ENCODE measurements at places on chromosomes 12 and 14.

DNA sequence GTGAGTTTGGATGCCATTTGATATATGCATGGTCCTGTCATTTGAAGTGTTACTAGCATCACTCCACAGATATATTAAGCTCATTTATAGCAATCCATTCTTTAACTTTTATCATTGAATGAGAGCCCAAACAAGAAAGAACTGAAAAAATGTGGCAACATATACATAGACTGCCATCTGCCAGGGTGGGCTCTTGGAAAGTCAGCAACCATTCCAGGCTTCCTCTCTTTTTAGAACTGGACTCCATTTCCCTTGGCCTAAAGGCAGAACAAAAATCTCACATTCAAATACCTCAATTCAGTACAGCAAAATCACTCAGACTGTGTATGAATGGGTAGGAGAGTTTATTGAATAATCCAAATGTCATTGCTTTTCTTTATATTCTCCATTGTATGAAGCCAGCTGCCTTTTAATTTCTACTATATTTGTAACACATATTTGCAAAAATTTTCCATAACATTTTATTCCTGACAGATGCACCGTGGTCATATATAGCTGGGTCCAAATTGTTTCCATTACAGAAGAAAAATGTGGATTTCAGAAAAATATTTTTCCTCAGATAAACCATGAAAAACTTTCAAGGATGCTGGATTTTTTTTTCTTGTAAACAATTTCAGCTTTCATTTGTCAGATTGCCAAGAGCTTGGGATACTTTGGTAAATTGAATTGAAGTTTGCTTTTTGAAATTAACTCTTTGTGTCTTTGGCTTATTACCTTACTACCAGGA lies 1252.3 kb upstream of the SEL1L start:
- DNase-seq = no peak

GRCh38 chr14:55373784-55374705 lies 37.6 kb downstream of the ATG14 start:
- DNase-seq = no peak

GRCh38 chr14:92789457-92790089 lies 4.5 kb upstream of the GOLGA5 start:
- DNase-seq = no peak

DNA sequence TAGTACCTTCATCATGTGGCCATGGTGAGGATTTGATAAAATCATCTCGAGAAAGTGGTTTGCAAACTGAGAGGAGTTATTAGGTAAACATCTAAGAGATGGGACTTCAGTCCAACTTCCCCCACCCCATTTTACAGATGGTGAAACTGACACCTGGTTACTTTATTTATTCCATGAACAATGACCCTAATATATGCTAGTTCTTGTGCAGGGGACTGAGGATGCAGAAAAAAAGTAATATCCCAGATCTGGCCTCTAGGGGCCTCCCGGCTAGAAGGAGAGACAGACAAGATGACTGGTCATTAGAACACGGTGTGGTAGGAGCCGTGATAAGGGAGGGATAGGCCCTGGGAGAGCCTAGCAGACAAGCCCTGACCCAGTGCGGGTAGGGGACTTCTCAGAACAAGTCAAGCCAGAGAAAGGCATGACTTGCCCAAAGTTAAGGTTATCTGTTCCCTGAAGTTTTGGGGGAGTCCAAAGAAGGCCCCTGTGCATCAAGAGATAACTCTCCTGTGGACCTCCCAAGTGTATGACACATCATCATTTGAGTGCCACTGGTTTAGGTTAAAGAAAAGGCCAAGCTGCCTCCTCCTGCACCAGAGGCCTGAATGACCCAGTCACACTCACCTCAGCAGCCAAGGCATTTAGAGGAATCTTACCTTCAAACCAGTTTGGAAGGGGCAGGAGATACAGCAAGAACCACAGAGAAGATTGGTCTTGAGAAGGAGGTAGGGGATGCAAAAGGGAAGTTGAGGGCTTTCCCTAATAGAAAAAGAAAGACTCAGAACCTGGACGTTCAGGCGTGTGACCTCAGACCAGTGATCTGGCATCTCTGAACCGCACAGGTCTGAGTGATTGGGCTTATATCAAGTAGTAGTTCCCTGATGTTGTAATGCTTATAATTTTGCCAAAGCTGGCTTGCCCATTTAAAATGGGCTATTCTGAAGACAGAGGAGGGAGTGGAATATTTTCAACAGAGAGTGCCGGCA lies 1.6 kb downstream of the CMKLR1 start:
- DNase-seq = peak; percentile 12

GRCh38 chr12:100545092-100545491 lies 28.4 kb upstream of the GAS2L3 start:
- DNase-seq = no peak

GRCh38 chr14:55316564-55316963 lies 45.3 kb downstream of the FBXO34 start:
- DNase-seq = no peak

DNA sequence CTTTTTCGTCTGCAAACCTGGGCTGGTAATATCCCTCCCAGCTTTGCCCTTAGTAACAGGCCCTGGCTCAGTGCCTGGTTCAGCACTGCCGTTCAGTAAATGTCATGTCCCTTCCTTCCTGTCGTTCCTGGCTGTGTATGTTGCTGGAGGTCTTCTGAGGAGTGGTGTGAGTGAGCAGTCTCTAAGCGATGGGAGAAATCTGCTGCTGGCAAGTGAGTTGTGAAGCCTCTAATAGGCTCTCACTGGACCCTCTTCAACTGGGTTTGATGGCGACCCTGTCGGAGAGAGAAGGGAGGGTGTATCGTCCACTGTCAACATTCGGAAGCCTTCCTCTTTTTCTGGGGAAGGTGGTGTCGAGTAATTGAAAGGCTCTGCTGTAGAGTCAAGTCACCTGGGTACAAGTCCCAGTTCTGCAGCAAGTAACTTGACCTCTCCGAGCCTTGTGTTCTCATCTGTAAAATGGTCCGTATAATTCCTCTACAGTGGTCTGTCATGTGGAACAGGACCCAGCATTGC lies 62.8 kb downstream of the HRK start:
- no peak for DNase-seq

GRCh38 chr12:8989413-8989812 lies at the start of gene KLRG1:
KLRG1 (plus strand) TSS chr12:8989546; CDS start chr12:8989636, 90 bp downstream.
- DNase-seq = no peak

GRCh38 chr14:32508281-32508680 lies 179.2 kb downstream of the AKAP6 start:
- no peak for DNase-seq

DNA sequence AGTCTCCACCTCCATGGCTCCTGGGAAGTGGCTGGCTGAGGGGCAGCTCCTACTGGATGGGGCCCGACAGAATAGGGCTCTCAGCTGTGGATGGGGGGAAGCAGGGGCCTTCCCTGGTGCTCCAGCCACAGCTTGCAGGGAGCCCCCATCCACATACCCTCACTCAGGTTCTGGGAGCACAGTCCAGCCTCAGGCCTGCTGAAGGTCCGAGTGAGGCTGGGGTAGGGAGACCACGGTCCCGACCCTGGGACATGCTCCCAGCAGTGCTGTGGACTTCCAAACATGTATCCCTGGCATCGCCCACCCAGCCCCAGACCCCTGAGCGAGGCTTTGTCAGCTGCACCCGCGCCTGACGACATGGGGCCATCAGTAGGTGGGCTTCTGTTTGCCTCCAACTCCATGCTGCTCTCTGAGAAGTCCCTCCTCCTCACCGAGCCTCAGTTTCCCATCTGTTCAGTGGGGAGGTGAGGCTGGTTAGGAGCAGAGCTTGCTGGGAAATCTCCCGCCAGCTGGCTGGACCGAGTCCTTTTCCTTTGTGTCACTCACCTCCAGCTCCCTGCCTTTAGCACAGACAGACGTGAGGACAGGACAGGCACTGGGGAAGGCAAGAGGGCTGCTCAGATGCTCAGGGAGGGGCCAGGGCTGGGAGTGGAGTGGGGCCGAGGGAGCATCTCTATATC lies 9.1 kb upstream of the ATG101 start:
- DNase-seq = no peak

DNA sequence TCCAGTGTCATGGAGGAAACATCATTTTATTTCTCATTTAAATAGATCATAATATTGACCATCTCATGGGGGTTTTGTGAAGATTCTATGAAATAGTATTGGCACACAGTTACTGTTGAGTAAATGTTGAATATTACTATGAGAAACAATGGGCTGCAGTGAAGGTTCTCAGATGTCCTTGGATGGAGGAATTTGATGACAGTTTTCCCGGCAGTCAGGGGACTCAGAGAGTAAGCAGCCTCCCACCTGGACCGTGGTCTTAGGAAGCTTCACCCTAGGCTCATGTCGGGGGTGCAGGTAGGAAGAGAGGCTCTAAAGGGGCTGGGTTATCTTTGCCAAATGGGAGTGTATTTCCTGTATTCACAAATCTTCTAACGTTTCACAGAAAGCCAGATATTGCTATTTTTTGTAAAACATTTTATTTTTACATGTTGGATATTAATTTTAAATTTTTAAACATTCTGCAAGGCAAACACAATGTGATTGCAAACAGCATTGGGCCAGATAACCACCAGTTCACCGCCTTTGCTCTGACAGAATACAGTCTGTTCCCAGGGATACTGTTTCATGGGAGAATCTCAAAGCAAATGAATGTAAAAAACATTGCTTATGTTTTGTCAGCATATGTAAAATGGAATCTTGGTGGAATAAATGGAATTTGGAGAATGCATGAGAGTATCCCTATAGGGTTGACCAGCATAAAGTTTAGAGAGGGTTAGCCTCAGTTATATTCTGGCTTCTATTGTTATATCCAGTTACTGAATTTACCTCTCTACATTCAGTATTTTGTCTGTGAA lies 380.8 kb upstream of the TMEM132C start:
- DNase-seq = no peak

- DNase-seq = no peak
Measured at GRCh38 chr12:117143008-117143532, 43.9 kb upstream of the TESC start.

DNA sequence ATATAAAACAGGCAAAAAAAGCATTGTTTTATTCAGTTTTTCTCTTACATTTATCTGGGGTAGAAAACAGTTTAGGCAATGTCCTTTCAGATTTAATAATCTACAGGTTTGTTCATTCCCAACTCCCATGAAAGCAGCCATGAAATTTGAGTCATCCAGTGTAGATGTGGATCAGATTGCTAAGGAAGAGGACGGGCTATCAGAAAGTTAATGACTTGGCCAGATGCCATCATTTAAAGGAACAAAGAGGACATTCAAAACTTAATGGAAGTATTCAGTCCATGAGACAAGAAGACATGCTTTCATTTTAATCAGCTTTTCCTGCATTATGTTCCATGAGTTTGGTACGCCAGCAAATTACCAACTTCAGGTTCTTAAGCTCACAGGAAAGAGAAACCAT lies 31.1 kb upstream of the POC1B start:
- no peak for DNase-seq

- no peak for DNase-seq
Measured at GRCh38 chr12:75831402-75831801, 200.2 kb downstream of the PHLDA1 start.

GRCh38 chr12:115626210-115626609 lies 651.3 kb downstream of the MED13L start:
- no peak for DNase-seq

GRCh38 chr12:59977779-59978178 lies 381.9 kb downstream of the SLC16A7 start:
- no peak for DNase-seq

DNA sequence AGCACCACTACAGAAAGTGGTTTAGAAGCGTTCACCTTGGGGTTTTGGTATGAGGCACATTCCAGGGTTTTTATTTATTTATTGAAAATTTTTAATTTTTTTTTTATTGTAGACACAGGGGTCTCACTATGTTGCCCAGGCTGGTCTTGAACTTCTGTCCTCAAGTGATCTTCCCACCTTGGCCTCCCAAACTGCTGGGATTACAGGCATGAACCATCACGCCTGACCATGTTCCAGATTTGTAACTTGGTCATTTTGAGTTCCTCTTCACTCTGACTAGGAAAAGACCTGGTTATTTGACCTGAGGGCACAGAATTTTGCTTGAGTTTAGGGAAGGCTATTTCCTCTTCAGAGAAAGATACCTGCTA lies 3.1 kb downstream of the MLEC start:
- DNase-seq = no peak

GRCh38 chr12:111435661-111436201 lies 30.0 kb downstream of the SH2B3 start:
- DNase-seq = no peak

DNA sequence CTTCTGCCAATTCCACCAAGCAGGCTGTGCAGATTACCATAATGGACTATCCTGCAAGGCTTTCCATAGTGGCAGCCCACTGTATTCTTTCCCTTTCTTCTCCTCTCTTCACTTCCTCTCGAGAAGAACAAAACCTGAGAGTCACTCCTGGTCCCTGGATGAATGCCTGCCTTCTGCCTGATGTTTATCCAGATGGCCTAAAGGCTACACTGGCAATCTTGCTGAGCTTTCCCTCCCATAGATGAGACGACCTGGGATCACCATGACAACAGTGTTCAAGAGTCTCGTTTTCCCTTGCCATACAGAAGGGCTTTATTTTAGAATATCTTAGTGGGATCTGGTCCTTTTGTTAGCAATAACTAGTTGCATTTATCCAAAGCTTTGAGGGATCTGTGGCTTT lies 142.3 kb downstream of the RTN1 start:
- no peak for DNase-seq

- no peak for DNase-seq
Measured at GRCh38 chr12:77947330-77947729, 116.6 kb downstream of the NAV3 start.

DNA sequence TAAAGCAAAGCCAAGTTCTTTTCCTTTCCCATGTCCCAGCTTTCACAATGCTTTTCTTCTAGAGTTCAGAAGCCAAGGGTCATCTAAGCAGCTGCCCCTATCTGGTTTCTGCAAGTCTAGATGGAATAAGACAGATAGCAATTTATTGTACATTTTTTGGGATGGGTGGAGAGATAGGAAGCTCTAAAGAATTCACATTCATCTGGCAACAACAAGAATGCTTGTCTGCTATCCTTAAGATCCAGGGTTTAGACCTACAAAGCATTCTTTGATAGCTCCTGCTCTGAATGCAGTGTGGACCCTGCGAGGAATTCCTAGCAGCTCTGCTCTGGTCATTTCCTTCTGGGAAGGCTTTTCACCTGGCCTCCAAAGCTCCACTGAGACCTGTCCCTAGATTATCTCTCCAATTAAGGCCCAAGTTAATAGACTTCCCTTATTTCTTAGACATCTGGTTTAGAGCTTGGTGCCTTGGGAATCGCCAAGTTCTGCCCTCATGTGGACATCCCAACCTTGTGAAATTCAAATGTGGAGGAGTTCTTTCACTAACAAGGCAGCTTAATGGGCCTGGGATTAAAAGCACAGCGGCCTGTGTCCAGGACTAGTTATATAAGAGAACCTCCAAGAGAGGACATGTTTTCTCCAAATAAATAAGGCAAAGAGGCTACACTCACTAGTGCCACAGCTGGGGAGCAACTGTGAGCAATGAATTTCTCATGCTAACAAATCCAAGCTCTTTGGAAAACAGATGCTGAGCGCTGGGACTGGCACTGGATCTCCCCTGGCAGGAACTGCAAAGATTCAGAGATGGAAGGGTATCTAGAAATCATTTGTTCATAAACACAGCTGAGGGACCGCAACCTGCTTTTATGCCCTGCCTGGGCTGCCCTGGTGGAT lies 384.5 kb upstream of the DDHD1 start:
- no peak for DNase-seq

Data from NCI-H2227 treated with DMSO at 0.1 percent for 48 hours (cell line).